ENCODE measurements at places on chromosomes 2 and 18.

DNA sequence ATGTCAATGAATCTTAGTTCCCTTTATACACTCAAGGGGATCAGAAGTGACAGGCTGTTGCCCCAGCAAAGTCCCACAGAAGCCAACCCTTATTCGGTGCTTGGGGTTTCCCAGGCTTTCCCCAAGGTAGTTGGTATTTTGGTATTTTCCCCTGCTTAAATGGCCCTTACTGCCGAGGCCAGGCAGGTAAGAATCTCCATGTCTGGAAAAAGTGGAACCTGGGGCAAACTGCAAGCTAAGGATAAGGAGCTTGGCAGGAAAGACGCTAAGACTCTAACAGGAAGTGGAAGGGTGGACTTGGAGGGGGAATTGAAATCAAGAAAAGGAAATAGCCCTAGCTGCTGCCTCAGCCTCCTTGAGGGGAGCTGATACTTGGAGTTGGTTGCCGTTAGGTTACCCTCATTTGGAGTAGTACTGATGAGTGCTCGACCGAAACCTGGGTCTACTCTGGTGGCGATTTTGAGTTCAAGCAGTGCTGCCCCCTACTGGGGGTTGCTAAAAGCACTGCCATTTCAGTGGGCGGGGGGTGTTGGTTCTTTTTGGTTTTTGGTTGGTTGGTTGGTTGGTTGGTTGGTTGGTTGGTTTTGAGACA is 3.3 kb upstream of the GPBAR1 start:
- DNase-seq: peak; percentile 82

- no peak for DNase-seq
These were observed 168.3 kb downstream of the MAP2 start for GRCh38 chr2:209592106-209592505.

- DNase-seq: no peak
These were observed 197.9 kb upstream of the SLC14A2 start for GRCh38 chr18:45417392-45417791.

GRCh38 chr2:186459009-186459408 is 27.1 kb upstream of the ZC3H15 start:
- DNase-seq: no peak

DNA sequence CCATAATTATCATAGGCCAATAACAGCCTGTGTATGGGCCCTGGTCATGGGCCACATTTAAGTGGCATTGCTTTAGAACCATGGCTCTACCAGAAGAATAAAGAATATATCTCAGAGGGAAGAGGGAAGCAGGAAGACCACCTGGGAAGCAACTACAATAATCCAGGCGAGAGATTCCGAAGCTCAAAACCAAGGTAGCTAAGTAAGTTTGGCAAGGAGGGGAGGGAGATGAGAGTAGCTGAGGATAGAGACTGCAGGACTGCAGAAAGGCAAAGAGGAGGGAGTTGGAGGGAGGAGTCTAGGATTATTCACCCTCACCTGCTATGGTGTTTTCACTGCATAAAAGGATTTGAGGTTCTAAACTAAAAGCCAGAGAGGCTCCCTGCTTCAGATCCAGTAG is 293.5 kb downstream of the SETBP1 start:
- no peak for DNase-seq

GRCh38 chr2:108612514-108613183 is 78.4 kb downstream of the LIMS1 start:
- DNase-seq: peak; percentile 57

DNA sequence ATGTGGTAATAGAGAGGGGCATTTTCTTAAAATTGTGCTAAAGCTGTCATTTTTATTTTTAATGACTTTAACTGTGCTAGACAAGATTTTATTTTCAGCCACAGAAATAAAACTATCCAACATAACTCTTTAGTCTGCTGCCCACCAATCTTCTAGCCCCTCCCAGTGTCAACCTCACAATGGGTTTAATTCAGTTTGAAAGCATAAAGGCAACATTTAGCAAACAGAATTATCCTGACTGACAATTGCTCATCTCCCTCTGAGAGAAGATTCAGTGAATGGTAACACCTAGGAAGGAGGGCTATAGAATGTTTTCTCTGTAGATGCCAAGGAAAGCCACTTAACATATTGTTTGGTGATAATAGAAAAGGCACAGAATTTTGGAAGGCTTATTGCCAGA is 5.2 kb downstream of the ERMN start:
- no peak for DNase-seq

DNA sequence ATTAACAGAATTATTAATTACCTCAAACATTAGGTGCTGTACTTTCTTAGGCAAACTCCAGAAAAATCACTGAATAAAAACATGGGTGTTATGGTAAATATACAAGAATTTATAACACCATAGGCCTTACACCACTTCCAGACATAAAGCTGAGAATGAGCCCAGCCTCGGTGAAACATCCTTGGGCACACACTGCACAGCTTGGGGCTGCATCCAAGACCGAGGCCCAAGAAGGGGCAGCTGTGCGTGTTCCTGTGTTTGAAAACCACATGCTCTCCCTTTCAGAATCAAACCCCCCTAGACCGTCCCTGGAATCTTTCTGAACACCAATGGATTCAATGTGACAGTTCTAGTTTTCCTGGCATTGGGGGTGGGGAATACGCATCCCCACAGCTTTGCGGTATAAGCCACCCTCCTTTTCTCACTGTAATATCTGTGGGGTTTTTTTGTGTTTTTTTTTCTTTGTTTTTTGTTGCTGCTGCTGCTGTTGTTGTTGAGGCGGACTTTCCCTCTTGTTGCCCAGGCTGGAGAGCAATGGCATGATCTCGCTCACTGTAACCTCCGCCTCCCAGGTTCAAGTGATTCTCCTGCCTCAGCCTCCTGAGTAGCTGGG is 12.9 kb downstream of the ERFE start:
- no peak for DNase-seq

- no peak for DNase-seq
These were observed 34.6 kb downstream of the ZNF407 start for GRCh38 chr18:74632351-74632679.
